ENCODE measurements at places on chromosomes 16 and 17.

DNA sequence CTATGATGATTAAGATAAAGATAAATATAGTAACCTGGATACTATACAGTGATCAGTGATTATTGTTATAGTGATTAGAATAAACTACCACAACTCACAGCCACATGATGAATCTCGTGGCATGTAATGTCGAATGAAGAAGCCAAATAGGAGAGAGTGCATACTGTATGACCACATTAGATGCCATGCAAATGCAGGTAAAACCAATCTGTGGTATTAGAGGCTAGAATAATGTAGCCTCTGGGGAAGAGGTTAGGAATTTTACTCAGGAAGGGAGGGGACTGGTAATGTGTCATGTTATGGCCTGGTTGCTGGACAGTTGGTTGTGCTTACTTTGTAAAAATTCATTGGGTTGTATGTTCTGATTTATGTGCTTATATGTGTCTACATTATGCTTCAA lies 402.7 kb downstream of the CDH13 start:
- DNase-seq = no peak

DNA sequence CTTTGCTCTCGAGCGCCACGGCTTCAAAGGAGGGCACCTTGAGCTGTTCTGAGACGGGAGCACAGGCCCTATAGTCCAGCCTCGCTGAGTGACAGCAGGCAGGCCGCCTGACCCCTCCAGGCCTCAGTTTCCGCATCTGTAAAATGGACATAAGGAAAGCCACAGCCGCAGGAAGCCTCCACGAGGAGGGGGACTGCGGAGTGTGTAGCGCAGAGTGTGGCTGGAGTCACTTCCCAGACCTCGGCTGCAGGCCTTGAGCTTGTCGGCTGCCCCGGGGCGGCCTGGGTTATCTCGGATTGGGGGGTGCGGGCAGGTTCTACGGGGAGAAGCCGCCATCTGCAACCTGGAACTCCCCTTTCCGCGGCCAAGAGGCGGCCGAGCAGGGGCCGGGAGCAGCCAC lies 40.8 kb downstream of the ZFPM1 start:
- no peak for DNase-seq

- DNase-seq = no peak
Measured at GRCh38 chr17:77002103-77003045, 134.2 kb downstream of the MGAT5B start.

- DNase-seq = no peak
Measured at GRCh38 chr17:5181509-5182305, 10.0 kb downstream of the ZNF594 start.

DNA sequence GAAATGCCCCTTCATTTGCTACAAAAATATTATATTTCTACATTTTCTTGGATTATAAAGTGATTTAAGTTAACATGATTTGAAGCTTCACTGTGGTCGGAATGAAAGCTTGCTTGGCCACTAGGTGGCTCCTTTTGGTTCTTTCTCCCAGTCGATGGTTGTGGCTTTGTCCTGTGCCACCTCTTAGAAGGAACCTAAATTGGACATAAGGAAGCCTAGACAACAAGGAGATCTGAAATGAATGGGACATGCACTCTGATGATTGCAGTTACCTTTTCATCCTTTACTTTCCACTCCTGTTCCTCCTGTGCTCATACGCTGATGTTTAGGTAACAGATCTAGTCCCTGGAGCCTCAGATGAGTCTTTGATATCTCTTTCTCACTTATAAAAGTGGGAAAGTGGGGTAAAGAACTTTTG lies 39.2 kb downstream of the FTO start:
- no peak for DNase-seq

- no peak for DNase-seq
Measured at GRCh38 chr17:21215935-21216334, 2.0 kb upstream of the TMEM11 start.

GRCh38 chr16:58464047-58464915 lies 35.7 kb upstream of the NDRG4 start:
- no peak for DNase-seq

DNA sequence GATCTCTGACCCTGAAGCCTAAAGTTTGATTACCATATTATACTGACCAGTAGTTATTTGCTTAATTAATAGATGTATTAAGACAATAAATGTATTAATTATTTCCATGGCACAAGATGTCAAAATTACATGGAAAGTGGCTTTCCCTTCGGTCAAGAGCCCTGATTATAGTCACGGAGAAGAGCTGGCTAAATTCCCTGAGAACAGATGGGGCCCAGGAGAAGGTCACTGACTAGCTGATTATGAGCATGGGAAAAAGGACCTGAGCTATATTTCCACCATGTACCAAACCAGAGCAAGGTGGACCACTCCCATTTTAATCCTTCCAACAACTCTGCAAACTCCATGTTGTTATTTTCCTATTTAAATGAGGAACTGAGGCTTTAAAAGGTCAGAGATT lies 12.9 kb upstream of the MYO18A start:
- no peak for DNase-seq

GRCh38 chr17:61205401-61205800 lies 194.2 kb upstream of the TBX2 start:
- DNase-seq = peak; percentile 57

DNA sequence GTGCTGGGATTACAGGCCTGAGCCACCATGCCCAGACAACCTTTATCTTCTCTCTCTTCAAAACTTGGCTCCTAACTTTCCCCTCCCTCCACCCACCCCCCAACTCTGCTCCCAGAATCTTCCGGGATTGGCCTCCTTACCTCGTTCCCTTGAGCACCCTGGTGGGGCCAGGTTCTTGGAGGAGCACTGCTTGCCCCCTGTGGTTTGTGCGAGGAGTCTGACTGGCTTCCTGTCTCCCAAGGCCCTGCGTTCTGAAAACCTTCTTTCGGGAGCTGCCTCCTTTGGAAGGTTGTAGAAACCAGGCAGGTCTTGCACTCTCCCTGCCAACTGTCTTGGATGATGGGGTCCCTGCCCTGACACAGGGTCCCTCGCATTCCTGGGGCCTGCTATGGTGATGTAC lies 19.8 kb downstream of the PLXDC1 start:
- no peak for DNase-seq

GRCh38 chr17:78697554-78698343 lies 84.3 kb downstream of the CYTH1 start:
- no peak for DNase-seq

DNA sequence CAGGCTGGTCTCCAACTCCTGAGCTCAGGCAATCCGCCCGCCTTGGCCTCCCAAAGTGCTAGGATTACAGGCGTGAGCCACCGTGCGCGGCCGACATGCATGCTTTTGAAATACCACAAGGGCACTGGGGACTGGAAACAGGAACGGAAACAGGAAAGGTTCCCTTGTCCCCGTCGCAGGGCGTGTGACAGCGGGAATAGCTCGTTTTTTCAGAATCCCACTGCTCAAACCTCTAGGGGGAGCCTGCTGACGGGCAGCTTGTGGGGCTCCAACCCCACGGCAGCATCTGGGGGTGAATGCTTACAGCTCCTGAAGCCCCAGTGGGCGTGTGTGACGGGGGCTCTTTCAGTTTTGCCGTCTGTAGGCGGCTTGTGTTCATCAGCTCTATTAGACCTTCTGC lies 18.8 kb upstream of the ASGR2 start:
- peak; percentile 51 for DNase-seq

DNA sequence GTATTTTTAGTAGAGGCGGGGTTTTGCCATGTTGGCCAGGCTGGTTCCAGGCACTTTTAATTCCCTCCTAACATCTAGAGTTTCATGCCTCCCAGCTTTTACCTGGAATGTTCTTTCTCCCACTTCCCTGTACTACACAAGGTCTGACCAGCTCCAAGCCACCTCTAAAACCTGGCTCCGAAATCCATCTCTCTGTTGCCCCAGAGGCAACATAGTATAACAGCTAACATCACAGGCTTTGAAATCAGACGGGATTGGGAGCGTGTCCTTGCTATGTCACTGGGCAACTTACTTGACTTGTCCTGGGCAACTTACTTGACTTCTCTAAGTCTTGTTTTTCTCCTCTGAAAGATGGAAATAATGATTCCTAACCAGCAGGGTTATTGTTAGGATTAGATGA lies 15.1 kb downstream of the UNC45B start:
- no peak for DNase-seq

- DNase-seq = no peak
Measured at GRCh38 chr16:27880287-27880686, 183.2 kb downstream of the GSG1L start.

DNA sequence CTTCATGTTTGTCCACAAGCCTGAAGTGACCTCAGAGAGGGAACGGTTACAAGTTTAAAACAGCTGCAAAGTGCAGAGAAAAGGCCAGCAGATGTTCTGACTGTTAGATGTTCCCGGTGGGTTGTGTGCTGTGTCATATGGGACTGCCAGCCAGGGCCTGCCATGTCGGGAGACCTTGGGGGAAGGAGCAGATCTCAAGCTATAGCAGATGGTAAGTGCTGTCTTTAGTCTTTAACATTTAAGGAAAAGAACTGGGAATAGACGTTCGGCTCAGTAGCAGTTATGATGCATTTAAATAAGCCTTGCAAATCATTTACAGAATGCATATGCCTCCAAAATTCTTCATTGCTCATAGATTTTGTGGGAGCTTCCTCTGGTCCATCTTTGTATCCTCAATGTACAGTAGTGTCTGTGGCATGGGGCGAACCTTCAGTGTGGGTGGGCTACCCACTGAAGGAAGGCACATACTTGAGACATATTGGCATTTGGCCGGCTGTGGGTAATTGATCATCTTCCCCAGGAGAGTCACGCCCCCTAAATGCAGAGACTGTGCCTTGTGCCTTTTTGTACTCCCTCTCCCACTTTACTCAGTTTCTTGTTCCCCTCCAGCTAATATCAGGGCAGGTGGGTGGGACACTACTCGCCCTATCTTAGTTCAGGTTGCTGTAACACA lies 131.9 kb downstream of the NPIPB5 start:
- DNase-seq = no peak

GRCh38 chr16:29816694-29817441 lies 916 bp downstream of the PAGR1 start:
- DNase-seq = peak; percentile 93

GRCh38 chr17:10420811-10421210 lies 939 bp downstream of the MYH8 start:
- DNase-seq = no peak

GRCh38 chr17:7951143-7951792 lies 19.3 kb downstream of the CNTROB start:
- no peak for DNase-seq

DNA sequence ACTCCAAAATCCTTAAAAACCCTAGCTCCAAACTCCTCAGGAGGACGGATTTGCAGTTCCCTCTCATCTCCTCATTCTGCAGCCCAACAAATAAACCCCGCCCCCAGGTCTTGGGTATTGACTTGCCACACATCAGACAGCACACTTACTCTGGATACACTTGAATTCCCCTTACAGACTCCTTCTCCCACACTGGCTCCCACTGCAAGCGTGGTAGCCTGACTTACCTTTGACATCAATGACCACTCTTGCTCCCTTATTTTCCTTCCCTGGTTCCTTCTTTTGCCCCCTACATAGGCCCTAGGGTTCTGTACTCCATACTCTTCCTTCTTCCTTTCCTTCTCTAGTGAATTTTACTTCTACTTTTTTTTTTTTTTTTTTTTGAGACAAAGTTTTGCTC lies 7.5 kb downstream of the RFFL start:
- DNase-seq = peak; percentile 38

DNA sequence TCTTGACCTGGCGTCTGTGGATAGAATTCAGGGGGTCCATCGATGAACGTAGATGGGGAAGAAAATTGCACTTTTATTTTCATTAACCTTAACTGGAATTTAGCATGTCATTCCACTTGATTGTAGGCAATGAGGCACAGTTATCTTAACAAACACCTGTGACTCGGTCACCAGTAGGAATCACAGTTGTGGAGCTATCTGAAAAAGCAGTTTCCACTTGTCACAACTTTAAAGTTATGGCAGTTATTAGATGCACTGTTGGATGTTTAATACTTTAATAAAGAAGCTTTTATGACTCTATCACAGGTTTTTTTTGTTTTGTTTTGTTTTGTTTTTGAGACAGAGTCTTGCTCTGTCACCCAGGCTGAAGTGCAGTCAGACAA lies 83.7 kb upstream of the LGALS9 start:
- no peak for DNase-seq

GRCh38 chr16:21599122-21600030 lies at the start of gene METTL9:
Gene METTL9, plus strand, starts transcription at chr16:21599577. Its CDS starts 157 bp downstream, at chr16:21599734.
- DNase-seq = peak; percentile 98

DNA sequence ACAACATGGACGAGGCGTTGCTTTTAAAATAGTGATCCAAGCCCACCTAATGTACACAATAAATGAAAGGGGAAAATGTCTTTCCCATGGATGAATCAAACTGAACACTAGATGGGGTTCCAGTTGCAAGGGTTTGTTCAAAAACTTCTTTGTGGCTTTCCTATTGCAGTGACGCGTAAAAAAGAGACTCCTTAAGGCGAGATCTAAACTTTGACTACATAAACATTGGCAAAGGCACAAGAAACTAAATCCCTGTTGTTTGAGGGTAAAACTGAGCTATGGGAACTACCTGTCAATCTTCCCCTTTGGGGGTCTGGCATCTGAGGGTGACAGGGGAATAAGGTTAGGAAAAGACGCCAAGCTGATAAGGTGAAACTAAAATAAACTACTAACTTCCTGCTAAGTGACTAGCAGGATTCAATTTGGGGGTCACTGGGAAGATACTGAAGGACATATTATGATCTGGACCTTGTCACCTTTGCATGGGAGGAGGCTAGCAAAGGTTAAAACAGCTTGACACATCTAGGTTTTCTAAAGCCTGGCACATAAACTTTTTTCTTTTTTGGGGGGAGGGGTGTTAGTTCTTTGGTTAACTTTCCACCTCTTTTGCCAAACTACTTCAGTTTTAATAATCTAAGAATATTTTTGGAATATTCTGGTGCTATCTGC lies 4.7 kb downstream of the SALL1 start:
- peak; percentile 87 for DNase-seq

DNA sequence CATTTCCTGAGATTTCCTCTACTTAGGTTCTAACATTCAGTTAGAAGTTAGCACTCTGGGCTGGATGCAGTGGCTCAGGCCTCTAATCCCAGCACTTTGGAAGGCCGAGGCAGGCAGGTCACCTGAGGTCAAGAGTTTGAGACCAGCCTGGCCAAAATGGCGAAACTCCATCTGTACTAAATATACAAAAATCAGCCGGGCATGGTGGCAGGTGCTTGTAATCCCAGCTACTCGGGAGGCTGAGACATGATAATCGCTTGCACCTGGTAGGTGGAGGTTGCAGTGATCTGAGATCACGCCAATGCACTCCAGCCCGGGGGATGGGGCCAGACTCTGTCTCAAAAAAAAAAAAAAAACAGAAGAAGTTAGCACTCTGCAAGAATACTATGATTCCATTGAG lies 1430.9 kb downstream of the CDH11 start:
- DNase-seq = no peak

- DNase-seq = no peak
Measured at GRCh38 chr17:80869481-80870145, 122.0 kb upstream of the CHMP6 start.

DNA sequence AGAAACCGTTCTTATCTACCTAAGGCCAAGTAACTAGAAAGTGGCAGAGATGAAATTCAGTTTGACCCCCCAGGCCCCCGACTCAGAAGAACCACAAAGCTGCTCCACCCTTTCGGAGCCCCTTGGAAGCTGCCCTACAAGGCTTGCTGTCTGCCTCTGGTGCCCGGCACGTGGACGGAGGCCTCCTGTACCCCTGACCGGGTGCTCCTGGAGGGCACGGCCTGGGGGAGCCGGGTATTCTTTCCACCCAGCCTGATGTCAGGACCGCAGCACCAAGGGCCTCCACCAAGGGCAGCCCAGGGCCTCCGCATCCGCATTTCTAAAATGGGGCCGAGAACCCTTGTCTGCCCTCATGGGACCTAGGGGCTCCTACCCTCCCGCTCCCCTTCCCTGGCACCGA lies 15.5 kb upstream of the CRK start:
- no peak for DNase-seq
